ENCODE measurements at places on chromosomes 7 and 10.

GRCh38 chr7:115198143-115198542 is 276.2 kb downstream of the MDFIC start:
- DNase-seq: no peak

GRCh38 chr10:108787932-108788331 is 1135.4 kb downstream of the XPNPEP1 start:
- DNase-seq: no peak

- DNase-seq: no peak
Observed at GRCh38 chr7:89837515-89837914, 316.8 kb upstream of the STEAP1 start.

GRCh38 chr10:48523820-48524758 is 80.8 kb downstream of the ARHGAP22 start:
- no peak for DNase-seq

GRCh38 chr10:117461766-117462423 is 80.7 kb upstream of the EMX2 start:
- no peak for DNase-seq

DNA sequence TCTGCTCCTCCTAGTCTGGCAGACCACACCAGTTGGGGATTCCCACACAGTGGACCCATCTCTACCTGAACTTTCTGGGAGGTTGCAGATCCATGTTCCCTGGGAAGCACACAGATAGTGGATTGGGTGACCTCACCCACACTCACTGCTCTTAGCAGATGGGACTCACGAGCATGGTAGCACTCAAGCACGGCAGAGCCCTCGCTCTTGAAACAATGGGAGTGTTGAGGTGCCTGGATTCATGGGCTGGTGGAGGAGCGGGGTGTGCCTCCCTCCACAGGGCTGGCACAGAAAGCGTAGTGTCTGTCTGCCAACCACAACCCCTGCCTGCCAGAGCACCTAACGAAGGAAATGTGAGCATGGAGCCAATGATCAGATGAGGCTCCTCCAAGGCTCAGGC is 568.0 kb downstream of the POM121L12 start:
- DNase-seq: no peak

- no peak for DNase-seq
Observed at GRCh38 chr10:118500477-118501104, 94.9 kb downstream of the PRLHR start.

GRCh38 chr10:22554461-22555182 is 159.8 kb downstream of the PIP4K2A start:
- DNase-seq: no peak

DNA sequence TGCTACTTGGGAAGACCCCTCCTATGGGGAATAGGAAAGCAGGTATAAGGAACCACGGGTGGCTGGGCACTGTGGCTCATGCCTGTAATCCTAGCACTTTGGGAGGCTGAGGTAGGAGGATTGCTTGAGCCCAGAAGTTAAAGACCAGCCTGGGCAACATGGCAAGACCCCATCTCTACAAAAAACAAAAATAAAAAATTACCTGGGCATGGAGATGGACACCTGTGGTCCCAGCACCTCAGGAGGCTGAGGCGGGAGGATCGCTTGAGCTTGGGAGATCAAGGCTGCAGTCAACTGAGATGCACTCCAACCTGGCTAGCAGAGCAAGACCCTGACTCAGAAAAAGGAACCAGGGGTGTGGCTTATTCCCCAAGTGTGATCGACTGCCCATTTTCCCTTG is 986 bp upstream of the FSCN3 start:
- DNase-seq: no peak

- no peak for DNase-seq
Observed at GRCh38 chr7:128121711-128122530, 90.7 kb upstream of the LRRC4 start.

DNA sequence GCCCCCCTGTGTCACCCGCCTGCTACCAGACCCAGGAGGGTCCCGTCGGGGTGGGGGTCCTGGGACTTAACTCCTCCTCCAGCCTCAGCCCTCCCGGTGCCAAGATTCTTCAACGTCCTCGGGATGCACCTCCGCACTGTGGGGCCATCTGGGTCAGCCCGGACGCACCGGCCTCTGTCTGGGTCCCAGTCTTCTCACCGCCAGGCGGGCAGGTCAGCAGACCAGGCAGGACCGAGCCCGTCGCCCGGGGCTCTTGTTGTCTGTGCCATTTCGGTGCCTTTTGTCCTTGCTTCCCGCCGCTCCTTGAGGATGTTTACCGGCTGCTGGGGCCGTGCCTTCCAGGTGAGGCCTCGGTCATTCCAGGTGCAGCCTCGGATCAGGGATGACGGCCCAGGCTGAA is 32.1 kb upstream of the PSMG3 start:
- DNase-seq: no peak

DNA sequence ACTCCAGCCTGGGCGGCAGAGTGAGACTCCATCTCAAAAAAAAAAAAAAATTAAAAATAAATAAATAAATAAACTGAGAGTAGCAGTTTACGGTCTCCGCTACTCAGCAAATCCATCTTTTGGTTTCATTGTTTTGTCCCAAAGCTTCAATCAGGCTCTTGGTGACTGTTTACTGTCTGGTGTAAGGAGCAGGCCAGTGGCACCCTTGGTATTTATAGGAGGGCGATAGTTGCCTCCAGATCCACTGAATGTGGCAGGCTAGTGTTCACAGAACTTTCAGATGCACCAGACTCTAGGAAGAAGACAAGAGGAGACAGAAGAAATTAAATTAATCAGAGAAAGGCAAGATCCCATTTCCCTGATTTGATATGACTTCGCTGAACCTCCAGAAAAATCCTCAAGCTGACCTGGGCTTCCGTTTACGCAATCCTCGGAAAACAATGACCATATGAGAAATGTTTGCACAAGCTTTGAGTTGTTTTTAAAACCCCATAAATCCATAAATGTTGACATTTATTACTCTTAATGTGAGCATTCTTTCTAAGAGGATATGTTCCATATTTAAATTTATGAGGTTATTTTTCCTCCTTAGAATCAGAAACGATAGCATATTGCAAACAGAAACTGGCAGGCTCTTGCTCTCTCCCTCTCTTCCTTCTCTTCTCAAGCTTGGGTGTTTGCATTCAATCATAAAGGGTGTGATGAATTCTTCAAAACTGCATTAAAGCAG is 7.1 kb upstream of the MUC3A start:
- DNase-seq: no peak

- DNase-seq: peak; percentile 85
Observed at GRCh38 chr10:70145666-70146488, 623 bp downstream of the TYSND1 start.

DNA sequence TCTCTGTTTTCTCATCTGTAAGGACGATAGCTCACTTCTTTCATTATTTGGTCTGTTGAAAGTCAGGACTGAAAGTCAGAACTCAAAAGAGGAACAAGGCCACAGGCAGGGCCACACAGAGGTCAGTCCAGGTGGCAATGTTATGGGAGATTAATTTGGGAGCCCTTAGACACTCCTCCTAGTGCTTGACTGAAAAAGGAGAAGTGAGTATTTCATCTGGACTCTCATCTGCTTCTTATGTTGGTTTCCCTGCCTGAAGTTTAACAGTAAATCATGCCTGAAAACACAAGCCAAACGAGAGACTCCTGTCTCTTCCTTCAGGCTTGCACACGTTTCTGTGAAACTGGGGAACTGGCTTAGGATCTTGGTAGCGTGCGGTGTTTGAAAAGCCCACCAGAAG is 248.5 kb downstream of the BUB3 start:
- no peak for DNase-seq

DNA sequence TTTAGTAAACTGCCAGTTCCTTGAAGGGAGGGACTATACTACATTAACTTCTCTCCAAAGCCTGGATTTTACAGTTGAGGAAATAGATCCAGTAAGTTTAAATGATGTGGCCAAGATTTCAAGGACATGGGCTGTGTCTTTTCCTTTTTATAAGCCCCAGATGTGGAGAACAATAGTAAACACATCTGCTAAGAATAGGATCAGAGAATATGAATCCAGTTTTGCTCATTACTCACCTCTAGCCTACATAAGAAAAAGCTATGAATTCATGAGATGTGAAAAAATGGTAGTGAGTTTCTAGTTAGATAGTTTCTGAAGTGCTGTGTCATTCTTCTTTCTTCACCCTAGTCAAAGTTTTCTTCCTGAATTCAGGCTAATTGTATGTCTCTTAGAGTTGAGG is 38.6 kb downstream of the MAGI2 start:
- DNase-seq: no peak

- DNase-seq: no peak
Observed at GRCh38 chr10:14468726-14469125, 138.0 kb upstream of the FRMD4A start.

GRCh38 chr7:31805209-31805818 is 118.3 kb downstream of the PPP1R17 start:
- DNase-seq: no peak
